ENCODE measurements at places on chromosomes 13 and 19.

DNA sequence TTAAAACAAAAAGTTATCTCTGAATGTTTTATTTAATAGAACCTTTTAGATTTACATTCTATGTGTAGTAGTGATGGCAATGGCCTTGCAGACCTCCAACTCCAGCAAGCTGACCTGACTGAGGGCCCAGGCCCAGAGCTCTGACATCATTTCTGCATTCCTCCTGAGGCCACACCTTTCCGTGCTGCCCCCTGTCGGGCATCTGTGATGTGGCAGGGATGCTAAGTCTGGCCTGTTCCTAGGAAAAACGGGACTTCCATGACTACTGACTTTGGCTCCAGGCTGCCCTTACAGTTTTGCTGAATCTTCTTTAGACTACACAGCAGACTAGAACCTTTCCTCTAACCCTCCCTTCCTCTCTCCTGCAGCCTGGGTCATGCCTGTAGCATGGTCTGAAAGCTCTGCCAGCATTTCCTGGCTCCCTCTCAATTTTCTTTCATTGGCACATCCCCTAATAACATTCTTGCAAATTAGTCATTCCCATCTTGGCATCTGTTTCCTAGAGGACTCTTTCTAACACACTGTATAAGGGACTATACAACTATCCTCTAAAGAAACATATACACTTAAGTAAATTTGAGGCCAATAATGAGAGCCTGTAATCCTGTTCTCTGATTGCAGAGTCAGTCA lies 249.1 kb downstream of the GPC5 start:
- ATAC-seq: no peak

GRCh38 chr13:59856281-59856810 lies 307.4 kb downstream of the DIAPH3 start:
- no peak for ATAC-seq

- ATAC-seq: no peak
These were observed 17.6 kb downstream of the ING1 start for GRCh38 chr13:110731072-110731471.

- no peak for ATAC-seq
These were observed 16.3 kb downstream of the LATS2 start for GRCh38 chr13:21045100-21045499.

DNA sequence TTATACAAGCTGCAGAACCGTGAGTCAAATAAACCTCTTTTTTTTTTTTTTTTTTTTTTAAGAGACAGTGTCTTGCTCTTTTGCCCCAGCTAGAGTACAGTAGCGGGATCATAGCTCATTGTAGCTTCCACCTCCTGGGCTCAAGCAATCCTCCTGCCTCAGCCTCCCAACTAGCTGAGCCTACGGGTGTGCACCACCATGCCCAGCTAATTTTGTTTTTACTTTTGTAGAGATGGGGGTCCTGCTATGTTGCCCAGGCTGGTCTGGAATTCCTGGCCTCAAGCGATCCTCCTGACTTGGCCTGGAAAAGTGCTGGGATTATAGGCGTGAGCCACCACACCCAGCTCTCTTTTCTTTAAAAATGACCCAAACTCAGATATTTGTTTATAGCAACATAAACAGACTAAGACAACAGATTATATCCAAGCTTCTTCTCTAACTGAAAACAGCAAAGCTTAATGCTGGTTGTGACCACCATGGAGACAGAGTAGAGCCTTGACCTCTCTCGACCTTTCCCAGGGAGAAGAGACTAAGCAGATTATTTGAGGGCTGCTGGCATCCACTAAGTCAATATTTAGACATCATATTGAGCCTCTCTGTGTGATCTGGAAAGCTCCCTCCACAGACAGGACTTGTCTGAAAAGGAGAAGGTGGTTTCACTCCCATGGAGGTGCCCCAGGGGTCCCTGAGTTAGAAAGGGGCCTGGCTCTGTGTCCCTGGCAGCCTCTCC lies 150.0 kb downstream of the KCTD15 start:
- ATAC-seq: no peak

GRCh38 chr13:21695546-21695945 lies 24.7 kb downstream of the FGF9 start:
- no peak for ATAC-seq

GRCh38 chr19:29263305-29264135 lies 50.6 kb upstream of the UQCRFS1 start:
- ATAC-seq: no peak
